ENCODE measurements at places on chromosomes 7 and 10.
A peak's percentile ranks its signal among the peaks of the same experiment; 100 is the strongest.

GRCh38 chr10:66151346-66151745, 774.5 kb upstream of the LRRTM3 start:
- no peak for DNase-seq

DNA sequence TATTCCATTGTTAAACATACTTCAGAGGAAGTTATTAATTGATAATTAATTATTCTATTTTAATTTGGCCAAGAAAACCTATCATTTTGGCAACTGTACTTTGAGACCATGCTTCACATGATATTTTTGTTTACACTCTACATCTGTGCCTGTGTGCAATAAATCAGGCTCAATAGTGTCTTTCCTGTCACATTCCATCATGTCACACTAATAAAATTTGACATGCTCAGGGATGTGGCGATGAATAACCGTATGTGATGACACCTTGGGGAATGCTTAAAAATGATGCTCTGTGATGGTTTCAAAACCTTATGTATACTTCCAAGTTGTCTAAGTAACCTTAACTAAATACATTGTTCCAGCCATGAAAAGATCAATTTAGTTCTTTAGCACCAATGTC, 364.6 kb upstream of the TEX47 start:
- DNase-seq, result no peak

GRCh38 chr7:115306586-115306985, 384.7 kb downstream of the MDFIC start:
- DNase-seq, result no peak

GRCh38 chr7:105222953-105223352, 165.8 kb downstream of the SRPK2 start:
- no peak for DNase-seq

GRCh38 chr10:79275431-79275851, 71.8 kb upstream of the PPIF start:
- no peak for DNase-seq

GRCh38 chr7:3109311-3109915, 65.7 kb upstream of the CARD11 start:
- DNase-seq, result no peak

DNA sequence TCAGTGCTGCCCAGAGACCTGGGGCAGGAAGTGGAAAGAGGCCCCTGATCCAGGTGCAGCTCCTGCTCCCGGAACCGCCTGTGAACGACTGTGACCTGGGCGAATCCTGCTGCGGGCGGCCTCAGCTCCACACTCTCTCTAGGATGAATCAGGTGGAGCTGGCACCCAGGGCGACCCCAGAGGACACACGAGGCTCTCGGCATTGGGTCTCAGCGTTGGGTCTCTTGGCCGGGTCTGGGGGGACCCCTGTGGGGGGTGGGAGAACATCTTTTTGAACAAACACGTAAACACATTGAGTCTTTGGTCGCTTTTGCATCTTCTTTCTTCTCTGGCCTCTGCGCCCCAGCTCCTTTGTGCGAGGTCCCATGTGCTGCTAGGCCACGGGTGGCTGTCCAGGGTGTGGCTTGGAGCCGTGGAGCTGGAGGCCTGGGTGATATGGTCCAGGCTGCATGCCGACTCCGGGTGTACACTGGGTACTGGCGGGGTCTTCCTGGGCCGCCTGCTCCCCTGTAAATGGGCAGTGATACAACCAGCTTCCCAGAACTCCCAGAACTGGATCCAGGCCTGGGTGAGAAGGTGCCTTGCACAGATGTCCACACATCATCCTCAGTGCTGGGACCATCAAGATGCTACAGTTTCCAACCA, 435.8 kb downstream of the DNAJB6 start:
- DNase-seq, result no peak

GRCh38 chr7:135831455-135832195, 83.0 kb upstream of the FAM180A start:
- no peak for DNase-seq

- DNase-seq, result no peak
These were observed 12.6 kb downstream of the TWIST1 start for GRCh38 chr7:19104811-19105210.

DNA sequence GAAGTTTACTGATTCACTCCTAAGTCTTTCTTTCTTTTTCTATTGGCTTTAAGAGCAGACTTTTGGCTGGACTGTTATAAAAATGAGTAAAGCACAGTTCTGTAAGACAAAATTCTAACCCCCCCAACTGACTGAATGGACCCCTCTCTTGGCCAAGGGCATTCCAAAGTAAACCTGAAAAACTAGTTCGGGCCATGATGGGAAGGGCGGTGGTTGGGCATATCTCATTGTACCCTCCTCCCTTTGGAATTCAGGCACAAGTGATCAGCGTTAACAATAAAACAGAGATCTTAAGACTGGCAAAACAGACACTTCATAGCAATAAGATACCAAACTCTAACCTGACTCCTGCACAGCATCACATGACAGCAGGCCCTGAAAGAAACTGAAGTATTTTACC, 6.1 kb upstream of the KIF20B start:
- no peak for DNase-seq

GRCh38 chr10:100356067-100357017, 9.3 kb downstream of the SCD start:
- no peak for DNase-seq

GRCh38 chr10:28769091-28769604, 91.8 kb downstream of the BAMBI start:
- DNase-seq, result peak; percentile 1

DNA sequence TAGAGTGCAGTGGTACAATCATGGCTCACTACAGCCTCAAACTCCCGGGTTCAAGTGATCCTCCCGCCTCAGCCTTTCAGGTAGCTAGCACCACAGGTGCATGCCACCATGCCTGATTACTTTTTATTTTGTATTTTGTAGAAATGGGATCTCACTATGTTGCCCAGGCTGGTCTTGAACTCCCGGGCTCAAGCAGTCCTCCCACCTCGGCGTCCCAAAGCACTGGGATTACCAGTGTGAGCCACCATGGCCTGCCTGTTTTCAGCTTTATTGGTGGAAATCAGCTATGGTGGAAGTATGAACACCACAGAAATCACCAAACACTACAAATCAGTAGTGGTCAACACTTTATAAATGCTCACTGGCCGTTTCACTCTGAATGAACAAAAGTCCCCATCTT, 299.9 kb upstream of the LYZL1 start:
- DNase-seq, result no peak

- no peak for DNase-seq
These were observed at the start of gene TMEM273 for GRCh38 chr10:49187950-49188761. TSS of gene TMEM273 (minus strand) at chr10:49188391. CDS start at chr10:49188336, 55 bp downstream.

DNA sequence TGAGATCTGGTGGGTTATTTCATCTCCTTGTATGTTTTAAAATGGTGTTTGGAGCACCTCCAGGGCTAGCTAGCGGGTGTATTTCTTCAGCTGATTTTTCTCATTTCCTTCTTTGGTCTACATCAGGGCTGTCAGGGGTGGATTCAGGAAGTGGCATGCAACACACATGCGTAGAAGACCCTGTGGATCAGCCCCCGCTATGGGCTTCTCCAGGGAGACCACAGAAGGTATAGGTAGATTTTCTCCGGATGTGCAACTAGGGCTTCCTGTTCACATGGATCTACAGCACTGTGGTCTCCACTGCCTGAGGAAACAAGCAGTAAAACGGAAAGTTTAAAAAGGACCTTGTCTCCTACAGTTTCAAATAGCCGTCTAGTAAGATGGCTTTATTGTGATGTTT, 10.4 kb downstream of the NUB1 start:
- DNase-seq, result no peak

GRCh38 chr10:100349087-100349486, 2.1 kb downstream of the SCD start:
- no peak for DNase-seq

DNA sequence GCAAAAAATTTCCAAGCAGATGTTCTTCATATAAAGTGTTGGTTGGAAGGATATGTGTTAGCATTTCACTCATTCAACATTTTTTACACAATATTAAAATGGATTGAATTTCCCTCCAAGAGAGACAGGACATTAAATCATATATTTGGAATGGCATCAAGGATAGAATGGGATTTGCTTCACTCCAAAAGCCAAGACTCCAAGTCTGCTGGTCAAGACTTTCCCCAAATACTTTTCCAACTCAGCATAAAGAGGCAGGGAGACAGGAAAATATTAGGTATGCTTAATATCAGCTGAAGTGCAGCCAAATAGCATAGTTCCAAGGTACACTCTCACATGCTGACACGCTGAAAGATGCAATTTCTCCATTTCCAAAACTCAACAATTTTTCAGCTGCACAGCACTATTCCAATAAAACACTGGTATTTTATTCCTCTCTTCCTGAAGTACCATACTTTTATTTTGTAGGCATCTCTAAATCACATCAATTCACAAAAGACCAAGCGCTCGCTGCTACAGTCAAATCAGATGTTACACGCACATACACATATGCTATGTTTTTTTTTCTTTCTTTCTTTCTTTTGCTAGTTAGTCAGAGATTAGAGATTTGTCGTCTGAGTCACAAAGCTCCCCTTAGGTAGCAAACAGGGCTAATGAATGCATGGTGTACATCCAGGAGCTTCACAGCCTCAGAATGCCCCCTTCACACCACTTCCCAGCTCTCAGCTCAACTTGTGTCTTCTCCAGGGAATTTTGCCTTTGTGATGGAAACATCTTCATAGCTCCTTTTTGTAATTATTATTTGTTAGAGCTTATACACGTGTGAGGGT, 1033.8 kb upstream of the AUTS2 start:
- DNase-seq, result no peak

DNA sequence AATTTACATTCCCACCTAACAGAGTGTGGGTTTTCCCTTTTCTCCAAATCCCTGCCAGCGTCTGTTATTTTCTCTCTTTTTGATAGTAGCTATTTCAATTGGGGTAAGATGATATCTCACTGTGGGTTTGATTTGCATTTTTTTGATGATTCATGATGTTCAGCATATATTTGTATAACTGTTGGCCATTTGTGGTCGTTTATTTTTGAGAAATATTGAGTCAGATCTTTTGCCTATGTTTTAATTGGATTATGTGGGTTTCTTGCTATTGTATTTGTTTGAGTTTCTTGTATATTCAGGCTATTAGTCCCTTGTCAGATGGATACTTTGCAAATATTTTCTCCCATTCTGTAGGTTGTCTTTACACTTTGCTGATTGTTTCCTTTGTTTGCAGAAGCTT, 193.8 kb downstream of the ABCA13 start:
- DNase-seq, result no peak

- peak; percentile 2 for DNase-seq
These were observed 64.2 kb downstream of the PHYHIPL start for GRCh38 chr10:59240582-59241183.

DNA sequence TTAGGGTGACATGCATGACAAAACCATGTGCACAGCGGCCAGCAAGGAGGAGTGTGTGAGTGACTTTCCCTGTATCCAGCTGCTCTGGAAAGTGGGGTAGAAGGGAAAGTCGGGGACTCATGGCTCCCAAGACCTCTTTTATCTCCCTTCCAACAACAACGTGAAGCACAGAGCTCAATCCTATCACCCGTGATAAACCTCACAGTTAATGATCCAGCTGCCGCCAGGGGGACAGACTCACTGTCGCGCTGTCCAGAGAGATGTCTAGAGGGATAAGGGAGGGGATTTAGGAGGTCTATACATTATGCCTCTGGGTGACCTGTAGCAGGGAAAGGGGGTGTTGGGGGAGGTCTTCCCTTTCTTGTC, 84.0 kb upstream of the SMNDC1 start:
- DNase-seq, result no peak

DNA sequence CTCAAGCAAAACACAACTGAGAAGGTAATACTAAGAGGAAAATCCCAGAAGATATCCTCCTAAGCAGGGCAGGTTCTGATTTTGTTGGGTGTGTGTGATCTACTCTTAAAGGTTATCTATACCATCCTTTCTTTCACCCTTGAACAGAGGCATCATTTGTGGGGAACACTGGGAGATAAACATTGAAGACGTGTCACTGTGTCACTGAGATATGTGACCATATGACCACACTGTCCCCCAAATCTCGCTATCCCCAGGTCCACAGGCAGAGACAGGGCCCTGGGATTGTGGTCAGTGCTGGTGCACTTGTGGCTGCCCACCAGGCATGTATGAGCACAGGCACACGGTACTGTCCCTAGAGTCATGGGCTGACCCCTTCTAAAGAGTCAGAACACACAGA, 30.0 kb downstream of the TECTB start:
- DNase-seq, result no peak

GRCh38 chr7:141949451-141949850, 2.7 kb upstream of the CLEC5A start:
- no peak for DNase-seq

- no peak for DNase-seq
These were observed 461.0 kb downstream of the PTPRN2 start for GRCh38 chr7:158126661-158127060.

DNA sequence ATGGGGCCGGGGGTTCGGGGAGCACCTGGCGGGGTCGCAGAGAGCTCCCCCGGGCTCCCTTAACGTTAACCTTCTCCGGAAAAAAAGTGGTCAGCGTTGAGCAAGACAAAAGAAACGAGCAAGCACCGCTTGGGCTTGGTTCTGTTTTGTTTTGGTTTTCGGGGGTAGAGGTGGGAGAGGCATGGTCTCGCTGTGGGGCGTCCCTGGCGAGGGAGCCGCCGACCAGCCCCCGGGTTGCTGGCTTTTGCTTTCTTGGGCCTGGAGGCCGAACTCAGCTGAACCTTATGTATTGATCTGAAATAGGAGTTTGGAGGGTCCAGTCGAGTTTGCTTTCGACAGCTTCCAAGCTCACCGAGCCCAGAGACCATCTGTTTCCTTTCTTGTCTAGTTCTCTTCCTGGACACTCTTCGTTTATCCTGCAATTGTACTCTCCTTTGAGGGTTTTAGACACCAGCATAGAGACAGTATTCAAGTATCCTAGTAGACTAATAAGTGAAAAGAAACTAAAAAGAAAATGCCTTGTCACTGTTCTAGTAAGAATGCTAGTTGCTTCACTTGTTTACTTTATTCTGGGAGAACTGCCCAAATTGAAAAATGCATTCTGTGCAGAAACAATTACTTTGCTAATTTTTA, 980 bp downstream of the FHIP2A start:
- DNase-seq, result peak; percentile 16

DNA sequence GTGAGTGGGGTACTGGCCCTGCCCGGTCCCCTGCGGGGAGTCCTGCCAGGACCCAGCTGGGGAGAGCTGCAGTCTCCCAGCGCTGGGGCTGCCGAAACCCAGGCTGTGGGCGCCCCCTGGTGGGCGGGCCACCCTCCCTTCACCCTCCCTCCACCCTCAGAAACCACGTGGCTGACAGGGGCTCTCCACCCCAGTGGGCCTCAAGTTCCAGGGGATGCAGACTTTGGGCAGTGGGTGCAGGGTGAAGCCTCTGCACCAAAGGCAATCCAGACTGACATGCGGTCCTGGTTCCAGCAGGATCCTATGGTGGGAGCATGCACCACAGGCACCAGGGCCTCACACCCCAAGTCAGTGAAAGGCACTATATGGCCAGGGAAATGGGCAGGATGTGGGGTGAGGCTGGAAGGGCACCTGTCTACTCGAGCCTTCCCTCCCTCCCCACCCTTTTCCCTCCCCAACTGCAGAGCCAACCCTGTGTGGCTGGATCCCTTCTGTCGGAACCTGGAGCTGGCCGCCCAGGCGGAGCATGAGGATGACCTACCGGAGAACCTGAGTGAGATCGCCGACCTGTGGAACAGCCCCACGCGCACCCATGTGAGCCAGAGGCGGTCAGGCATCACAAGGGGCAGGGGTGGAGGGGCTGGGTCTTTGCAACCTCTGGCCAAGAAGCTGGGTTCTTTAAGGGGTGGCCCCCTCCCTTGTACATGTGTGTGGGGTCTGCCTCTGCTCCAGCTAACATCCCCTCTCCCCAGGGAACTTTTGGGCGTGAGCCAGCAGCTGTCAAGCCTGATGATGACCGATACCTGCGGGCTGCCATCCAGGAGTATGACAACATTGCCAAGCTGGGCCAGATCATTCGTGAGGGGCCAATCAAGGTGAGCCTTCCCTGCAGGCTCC, 38.8 kb downstream of the PSAP start:
- DNase-seq, result peak; percentile 7

GRCh38 chr7:79820387-79820786, 314.2 kb upstream of the GNAI1 start:
- DNase-seq, result peak; percentile 59
